Activated naive CD8-positive, alpha-beta T cell treated with anti-CD3 and anti-CD28 coated beads, Interleukin-2, amount 50 U/mL, for 24 hours (primary cell): ENCODE measurements at places on chromosomes 3 and 15.
A peak's percentile ranks its signal among the peaks of the same experiment; 100 is the strongest.

- DNase-seq = no peak
Observed at GRCh38 chr3:192130534-192131132, 596.7 kb downstream of the FGF12 start.

- no peak for DNase-seq
Observed at GRCh38 chr3:51063053-51063452, 322.0 kb upstream of the MANF start.

DNA sequence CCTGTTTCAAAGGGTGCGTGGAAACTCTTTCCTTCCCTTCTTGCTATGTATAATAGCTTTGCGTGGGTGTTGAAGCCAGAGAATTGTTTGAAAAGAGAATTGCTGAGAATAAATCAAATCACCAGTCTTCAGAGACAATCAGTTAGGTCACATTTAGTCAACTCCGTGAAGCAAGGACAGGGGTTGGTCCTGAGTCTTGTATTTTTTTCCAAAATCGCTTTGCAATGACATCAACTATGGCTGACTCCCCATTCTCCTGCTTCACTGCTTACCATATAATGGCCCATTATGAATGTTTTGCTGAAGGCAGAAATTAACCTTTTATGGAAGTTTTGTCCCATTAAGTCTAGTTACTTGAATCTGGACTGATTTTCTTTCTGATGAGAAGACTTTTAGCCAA is 852.8 kb downstream of the AGBL1 start:
- DNase-seq = no peak

- DNase-seq = no peak
Observed at GRCh38 chr3:149784064-149784704, 8.2 kb downstream of the ANKUB1 start.

GRCh38 chr15:74384566-74384880 is 17.1 kb upstream of the CYP11A1 start:
- DNase-seq = peak; percentile 50

DNA sequence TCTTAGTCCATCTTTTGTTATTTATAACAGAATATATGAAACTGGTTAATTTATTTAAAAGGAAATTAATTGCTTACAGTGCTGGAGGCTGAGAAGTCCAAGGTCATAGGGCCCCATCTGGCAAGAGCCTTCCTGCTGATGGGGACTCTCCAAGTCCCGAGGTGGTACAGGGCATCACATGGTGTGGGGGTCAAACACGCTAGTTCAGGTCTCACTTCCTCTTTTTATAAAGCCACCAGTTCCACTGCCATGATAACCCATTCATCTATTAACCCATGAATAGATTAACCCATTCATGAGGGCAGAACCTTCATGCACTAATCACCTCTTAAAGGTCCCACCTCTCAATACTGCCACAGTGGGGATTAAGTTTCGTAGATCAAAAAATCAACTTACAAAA is 659.3 kb downstream of the NAALADL2 start:
- no peak for DNase-seq

DNA sequence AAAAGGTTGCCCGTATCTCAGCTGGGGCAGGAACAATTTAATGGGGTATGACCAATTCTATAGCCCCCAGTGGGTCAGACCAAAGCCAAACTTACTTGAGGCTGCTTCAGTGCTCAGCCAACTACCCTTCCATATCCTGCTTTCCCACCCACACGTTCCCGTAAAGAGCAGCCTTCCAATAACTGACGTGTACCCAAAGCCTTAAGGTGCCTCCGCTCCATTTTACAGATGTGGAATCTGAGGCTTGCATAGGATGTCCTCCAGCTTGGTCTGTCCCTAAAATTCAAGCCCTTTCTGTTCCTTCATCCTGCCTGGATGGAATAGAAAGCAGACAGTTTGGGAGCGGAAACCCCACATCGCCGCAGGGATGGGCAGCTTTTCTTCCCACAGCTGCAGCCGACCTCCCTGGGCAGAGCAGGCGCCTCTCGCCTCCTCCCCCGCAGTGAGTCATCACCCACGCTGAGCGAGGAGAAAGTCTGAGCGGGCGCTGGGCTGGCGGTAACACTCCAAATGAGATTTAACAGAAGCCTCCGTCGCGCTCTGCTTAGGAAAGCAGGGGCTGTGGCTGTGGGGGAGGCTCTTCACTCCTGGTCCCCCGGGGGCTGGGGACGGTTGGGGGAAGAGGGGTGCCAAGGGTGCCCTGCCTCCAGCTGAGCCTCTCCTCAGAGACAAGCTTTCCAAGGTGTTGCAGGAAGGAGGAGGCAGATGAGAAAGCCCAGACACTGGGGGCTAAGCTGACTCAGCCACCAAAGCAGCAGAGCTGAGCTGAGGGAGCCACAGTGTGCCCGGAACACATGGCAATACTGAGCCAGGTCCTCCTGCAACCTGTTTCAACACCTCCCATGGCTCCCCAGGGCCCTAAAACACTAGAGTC is 57.8 kb upstream of the HRH1 start:
- peak; percentile 76 for DNase-seq

DNA sequence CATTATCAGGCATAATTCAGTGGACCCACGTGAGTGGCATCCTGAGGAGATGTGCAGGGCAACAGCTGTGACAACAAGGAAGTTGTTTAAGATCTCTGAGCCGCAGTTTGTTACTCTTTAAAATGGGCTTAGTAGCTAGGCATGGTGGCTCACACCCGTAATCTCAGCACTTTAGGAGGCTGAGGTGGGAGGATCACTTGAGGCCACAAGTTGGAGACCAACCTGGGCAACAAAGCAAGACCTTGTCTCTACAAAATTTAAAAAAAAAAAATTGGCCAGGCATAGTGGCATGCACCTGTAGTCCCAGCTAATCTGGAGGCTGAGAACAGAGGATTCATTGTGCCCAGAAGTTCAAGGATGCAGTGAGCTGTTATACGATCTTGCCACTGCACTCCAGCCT is 12.2 kb downstream of the SUCLG2 start:
- no peak for DNase-seq

- DNase-seq = peak; percentile 54
Observed at GRCh38 chr15:40594429-40594836, 384 bp downstream of the KNL1 start.
